Skeletal muscle cell (primary cell): ENCODE measurements at places on chromosomes 5 and 9.

- no peak for DNase-seq
These were observed 97.1 kb upstream of the APC start for GRCh38 chr5:112640546-112640945.

DNA sequence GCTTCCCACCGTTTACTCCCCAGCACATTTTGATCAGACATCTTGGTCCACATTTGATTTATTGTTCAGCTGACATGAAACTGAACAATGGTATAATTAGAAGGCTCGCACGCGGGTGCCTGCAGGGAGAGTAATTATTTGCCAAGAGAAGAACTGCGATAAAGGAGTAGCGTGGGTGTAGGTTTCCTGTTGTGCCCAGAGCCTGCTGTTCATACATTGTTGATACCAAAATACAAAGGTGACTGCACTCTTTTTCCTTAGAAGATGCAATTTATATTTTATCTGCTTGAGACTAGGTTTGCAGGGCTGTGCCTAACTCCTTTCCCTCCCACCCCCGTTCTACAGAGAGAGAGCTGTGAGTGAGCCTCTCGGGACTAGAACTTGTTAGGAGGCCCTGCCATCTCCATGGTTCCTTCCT, 241.8 kb upstream of the MSX2 start:
- DNase-seq, result no peak

DNA sequence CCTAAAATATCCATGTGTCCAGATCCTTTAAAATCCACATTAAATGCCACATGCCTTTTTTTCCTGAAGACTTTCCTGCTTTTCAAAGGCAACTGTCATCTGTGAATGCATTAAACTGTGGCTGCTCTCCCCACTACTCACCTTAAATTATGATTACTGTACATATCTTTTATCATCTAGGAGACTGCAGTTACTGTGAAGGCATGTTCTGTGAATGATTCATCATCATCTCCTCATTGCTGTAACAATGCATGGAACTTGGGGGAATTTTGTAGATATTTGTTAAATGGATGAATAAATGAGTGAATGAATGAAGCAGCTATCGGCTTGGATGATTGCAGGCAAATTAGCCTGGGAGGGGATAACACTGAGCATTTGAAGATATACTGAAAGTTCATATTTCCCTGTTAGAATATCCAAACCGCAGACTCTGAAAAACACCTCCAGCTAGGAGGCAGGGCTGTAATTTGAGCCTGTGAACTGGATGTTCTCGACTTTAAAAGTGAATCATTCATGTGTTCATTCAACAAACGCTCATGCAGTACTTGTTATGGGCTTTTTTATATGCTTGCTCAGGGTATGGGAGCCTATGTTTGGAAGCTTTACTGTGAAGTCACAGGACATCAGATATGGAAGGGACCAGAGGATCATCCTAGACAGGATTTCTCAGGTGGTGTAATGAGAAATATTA, 519.2 kb downstream of the KIF4B start:
- peak; percentile 52 for DNase-seq

GRCh38 chr5:134138416-134139376, 24.2 kb downstream of the TCF7 start:
- no peak for DNase-seq

GRCh38 chr9:76969716-76970115, 49.7 kb upstream of the FOXB2 start:
- DNase-seq, result no peak

DNA sequence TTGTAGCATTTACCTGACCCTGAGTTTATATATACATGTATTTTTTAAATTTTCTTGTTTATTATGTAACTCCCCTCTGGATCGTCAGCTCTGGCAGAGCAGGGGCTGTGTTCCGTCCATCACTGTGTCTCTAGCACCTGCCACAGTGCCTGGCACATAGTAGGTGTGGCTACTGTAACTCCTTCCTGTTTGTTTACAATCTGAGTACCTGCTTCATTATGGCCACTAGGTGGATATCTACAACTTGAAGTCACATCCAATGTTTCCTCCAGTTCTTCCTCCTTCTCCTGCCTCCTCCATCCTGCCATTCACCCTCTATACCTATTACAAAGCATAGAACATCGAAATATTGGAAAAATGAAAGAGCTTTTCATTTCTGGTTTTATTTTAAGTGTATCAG, 14.2 kb upstream of the PPP1R2B start:
- DNase-seq, result no peak

DNA sequence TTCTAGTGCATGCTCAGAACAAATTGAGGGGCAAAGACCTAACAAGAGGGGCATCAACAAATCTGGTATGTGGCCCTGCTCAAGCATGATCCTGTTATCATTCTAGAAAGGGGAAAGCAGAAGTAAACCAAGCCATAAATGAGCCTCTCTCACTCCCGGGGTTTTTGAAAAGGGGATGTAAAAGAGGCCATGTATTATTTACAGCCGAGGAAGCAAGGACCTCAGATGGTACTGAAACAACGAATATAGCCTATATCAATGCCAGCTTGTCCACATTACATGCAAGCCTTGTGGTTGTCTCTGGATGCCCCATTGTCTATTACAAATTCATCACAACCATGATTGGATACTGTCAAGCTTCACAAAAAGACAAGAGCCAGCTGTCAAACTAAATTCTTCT, 211.3 kb downstream of the DCP2 start:
- DNase-seq, result no peak

GRCh38 chr5:72452515-72453245, 54.5 kb downstream of the ZNF366 start:
- peak; percentile 78 for DNase-seq

DNA sequence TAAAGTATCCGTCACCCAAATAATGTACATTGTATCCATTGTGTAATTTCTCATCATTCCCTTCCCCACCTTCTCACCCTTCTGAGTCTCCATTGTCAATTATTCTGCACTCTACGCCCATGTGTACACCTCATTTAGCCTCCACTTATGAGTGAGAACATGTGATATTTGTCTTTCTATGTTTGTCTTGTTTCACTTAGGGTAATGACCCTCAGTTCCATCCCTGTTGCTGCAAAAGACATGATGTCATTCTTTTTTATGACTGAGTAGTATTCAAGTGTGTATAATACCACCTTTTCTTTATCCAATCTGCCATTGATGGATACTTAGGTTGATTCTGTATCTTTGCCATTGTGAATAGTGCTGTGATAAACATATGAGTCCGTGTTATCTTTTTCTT, 4.9 kb upstream of the SPATA31C2 start:
- DNase-seq, result no peak

DNA sequence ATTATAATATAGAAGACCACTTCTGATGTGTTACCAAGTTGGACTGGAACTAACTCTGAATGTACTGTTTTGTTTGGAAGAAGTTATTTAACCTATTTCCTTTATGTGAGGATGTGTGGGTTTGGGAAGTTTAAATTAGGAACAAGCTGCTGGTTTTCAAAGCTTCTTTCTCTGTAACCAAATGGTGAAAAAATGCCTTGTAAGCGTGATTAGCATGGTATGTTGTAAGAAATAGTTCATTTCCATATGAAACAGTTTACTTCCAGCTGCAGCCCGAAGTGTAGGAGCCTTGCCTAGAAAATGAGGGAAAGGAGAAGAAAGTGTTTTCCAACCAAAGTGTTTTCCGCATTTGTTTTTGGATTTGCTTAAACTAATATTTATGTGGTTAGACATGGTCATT, 36.0 kb downstream of the TTC1 start:
- DNase-seq, result no peak

- no peak for DNase-seq
These were observed 1.1 kb upstream of the FGF10 start for GRCh38 chr5:44390351-44390750.

GRCh38 chr5:29897916-29898315, 1295.6 kb upstream of the CDH6 start:
- DNase-seq, result no peak

DNA sequence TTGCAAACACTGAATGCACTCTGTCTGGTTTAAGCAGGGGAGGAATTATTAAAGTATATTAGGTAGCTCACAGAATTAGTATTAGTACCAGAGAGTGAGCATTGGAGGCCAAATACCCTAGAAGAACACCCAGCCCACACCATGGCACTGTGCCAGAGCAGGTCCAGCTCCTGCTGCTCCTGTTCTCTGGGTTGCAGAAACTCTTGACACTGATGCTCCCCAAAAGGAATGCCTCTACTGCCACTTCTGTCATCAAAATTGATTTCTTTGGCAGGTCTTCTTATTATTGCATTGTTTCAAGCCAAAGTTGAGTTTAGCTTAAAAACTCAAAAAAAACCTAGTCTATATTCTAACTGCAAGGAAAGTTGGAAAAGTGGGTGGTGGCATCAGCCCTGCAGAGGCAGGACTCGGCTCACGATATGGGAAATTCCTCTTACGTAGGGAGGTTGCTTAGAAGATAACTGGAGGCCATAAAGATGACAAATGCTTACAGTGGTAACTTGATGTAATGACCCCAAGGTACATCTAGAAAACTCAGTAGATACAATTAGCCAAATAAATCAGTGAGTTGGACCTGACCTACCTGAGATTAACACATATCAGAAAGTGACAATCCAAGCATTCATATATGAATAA, 123.4 kb downstream of the CD180 start:
- no peak for DNase-seq

GRCh38 chr9:32625320-32625719, 10.1 kb downstream of the TAF1L start:
- DNase-seq, result no peak

DNA sequence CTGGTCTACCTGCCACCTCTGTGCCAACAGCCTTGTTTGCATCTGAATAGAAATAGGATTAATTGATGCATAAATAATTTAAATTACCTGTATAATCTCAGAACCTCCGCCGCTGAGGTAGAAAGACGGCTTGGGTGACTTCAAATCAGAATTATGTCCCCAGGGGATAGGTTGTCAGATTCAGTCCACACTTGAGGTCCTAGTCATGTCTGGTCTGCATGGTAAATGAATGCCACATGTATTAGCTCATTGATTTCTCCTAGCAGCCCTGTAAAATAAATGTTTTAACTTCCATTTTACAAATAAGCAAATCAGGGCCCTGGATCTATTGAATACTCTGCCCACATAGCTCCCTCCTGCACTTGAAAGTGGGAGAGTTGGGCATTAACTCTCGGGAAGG, 368.0 kb upstream of the WWC1 start:
- no peak for DNase-seq

- DNase-seq, result no peak
These were observed 340.6 kb downstream of the CAAP1 start for GRCh38 chr9:26551971-26552370.

DNA sequence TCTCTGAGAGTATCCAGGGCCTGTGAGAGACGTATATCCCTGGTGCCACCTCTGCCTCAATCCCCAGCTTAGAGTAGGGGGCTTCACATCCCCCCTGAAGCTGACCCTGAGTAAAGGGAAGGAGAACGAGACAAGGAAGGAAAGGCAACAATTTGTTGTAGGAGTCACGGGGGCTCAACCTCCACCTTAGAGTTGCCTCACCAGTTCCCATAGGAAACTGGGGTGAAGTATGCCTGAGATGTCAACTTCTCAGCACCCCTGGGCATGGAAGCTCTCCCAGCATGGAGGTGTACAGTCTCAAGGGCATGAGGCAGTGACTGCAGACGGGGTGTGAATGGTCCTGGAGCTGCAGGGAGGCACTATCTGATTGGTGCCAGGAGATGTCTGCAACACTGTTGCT, 53.6 kb downstream of the S1PR3 start:
- DNase-seq, result no peak

GRCh38 chr9:110008663-110009062, 199.3 kb downstream of the C9orf152 start:
- no peak for DNase-seq

- DNase-seq, result no peak
These were observed 23.5 kb upstream of the PHF2 start for GRCh38 chr9:93552923-93553322.

DNA sequence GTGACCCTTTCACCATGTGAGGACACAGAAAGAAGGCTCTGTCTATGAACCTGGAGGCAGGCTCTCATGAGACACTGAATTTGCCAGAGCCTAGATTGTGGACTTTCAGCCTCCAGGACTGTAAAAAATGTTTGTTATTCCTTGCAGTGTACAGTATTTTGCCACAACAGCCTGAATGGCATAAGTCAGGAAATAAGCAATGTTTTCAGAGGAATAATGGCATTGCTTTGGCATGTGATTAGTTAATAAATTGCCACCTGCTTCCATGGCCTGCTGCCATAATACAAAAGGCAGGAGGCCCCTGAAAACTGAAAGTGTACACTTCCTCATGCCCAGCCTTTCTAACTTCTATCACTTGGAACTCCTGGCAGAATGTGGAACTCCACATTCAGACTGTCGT, 408.1 kb downstream of the GADD45G start:
- no peak for DNase-seq

DNA sequence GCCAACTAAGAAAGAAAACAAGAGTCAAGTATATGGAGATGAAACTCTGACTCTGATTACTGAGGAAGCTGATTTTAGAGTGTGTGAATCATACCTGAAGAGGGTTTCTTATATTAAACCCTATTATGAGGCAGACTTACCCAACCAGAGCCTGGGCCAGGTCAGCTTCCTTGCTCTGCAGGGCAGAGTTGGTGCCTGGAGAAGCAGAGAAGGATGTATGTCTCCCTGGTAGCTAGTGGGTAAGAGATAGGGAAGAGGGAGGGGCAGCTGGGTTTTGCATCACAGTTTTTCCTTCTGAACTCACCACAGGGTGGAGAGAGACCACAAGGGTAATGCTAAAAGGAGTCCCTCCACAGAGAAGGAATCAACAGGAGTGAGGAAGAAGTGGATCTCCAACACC, 104.1 kb downstream of the CMYA5 start:
- DNase-seq, result no peak

DNA sequence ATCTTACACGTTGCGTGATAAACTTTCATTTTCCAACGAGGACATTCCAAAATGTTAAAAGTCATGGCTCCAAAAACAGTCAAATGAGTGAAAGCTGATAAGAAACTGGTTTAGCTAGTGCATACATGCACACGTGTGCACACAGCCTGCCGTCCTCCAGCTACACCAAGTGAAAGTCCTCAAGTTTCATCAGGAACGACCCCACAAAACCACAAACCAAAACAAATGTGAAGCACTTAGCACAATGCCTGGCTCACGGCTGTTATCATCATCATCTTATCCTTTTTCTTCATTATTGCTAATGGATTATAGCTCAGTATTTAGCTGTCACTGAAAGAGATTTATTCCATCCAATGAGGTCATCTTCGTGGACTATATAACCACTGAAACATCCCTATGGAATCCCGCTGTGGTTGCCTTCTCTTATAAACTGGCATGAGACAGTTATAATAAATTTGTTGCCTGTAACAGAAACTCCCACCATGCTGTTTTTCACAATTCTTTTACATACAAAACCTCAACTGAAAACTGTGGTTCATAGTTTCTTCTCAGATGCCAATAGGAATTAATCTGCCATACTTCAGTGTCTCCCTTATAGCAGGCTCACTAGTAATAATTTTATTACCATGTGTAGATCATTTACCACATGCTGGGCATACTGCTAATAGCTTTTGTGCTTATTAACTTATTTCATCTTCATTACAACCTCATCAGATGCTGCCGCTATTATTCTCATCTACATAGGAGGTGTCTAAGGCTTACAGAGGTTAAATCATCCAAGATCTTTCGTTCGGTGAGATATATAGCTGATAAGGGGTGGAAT, 56.1 kb downstream of the SAXO1 start:
- DNase-seq, result peak; percentile 69
